ENCODE measurements at places on chromosomes 1 and 21.

- DNase-seq = no peak
Observed at GRCh38 chr1:27601771-27602461, 2.0 kb downstream of the AHDC1 start.

DNA sequence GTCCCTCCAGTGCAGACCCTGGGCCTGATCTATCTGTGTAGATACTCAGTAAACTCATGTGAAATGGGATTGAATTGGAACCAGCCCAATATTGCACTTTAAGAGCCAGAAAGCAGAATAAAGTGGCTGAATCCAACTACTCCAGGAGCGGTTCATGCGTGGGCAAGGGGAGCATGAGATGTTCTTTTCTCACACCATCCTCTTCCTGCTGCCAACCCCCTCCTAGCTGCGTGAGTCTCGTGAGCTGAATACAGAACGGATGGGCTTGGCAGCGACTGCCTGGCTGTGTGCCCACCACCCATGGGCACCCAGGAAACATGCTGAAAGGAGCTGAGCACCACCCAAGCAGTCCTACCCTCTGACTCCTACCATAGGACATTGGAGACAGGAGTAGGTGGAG lies 128.3 kb downstream of the ELAVL4 start:
- no peak for DNase-seq

DNA sequence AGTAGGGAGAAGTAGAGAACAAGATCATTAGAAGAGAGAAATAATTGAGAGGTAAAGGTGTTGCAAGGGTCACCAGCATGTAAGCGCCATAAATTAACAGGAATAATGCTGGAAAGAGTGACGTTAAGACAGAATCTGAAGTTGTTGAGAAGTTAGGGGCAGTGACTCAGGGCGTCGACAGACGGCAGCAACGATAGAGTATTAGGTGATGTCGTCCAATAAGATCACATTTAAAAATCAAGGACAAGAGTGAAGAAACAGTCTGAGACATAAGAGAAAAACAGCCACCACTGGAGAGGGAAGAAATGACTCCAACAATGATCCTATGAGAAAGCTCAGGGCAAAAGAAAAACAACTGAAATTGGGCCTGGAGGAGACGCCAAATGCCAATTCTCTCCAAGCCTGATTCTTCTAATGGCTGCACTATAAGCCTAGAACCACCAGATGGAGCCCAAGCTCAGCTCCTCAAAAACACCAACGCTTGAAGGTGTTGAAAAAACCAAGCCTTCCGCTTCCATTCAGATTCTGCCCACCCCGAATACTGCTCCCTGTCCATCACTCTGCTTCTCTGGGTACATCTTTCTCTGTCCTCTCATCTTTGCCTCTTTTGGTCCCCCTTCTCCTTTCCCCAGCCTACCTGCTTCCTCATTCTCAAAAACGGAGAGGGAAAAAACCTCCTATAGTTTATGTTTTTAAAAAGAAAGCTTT lies 70.0 kb downstream of the LUZP1 start:
- DNase-seq = peak; percentile 73

GRCh38 chr1:182674346-182675246 lies 9.8 kb downstream of the RGS8 start:
- no peak for DNase-seq

- no peak for DNase-seq
Observed at GRCh38 chr21:19993268-19993667, 1004.9 kb upstream of the NCAM2 start.

GRCh38 chr1:93186667-93187066 lies 6.1 kb downstream of the CCDC18 start:
- no peak for DNase-seq

DNA sequence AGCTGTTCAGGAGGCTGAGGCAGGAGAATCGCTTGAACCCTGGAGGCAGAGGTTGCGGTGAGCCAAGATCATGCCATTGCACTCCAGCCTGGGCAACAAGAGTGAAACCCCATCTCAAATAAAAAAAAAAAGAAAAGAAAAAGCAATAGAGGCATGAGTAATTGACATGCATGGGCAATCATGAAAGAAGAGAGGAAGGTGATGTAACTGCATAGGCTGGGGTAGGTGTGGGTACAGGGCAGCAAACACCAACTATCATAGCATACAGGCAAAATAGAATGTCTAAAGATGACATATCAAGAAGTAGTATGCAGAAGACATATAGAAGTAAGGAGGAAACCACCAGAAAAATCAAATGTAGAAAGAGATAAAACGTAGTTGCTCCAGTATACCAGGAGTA lies 19.0 kb upstream of the MGST3 start:
- DNase-seq = no peak

DNA sequence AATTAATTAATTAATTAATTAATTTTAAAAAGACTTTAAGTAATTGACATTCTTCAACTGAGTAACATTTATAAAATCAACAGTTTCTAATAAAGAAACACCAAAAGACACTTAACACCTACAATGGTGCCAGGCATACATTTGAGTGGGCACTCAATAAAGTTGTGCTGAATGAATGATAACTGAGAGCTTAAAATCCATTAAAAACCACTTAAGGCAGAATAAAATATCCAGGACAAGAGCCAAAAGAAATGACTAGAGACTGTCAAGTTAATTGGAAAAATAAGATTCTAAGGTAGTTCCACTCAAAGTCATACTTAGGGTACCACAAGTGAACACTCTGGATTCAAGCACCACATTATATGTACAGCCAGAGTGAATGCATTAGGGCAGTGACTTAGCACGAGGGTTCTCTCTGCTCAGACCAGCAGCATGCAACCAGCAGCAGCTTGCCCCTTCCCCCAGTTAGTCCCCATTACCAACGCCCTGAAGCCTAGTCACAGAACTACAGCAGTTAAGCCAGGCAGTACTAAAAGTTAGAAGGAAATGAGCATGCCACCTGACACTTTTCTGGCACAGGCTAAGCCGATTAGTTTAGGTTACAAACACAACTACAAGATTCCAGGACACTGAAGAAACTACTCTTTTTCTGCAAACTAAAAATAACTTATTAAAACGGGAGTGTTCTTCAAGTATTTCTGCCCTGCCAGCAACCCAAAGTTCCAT lies 46.5 kb downstream of the LUZP1 start:
- no peak for DNase-seq

DNA sequence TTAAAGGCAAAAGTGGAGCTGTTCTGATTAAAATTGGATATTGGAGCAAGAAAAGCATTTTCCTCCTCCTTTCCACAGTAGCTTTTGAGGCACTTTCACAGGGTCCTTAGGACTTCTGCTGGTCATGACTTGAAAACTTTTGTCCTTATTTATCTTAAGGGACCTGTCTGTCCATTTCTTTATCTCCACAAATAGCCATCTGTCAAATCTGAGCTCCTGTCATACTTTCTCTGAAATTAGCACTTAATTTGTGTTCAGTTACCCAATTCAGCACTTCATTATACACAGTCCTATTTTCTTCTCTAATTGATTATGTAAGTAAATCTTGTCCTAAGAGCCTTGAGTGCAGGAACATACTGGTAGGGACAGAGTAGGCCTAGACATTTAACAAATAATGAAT lies 9.8 kb downstream of the POU2F1 start:
- no peak for DNase-seq

- no peak for DNase-seq
Observed at GRCh38 chr21:45736042-45736689, 92.6 kb downstream of the PCBP3 start.

DNA sequence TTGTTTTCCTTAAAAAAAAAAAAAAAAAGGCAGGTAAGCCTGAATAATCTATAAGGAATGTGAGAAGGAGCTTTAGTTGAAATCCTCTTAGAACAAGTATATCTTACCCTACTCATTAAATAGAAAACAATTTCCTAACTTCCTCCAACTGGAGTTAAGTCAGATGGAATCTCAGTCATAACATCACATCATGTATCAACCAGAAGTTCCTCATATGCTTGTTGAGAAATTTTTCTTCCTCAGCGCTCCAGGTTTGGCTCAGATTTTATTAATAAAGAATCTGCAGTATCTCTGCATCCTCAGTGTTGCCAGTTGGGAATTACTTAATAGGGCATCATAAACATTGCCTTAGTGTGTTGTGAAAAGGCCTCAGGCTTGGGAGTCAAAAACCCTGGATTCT lies 37.6 kb downstream of the DUSP10 start:
- no peak for DNase-seq

- DNase-seq = no peak
Observed at GRCh38 chr1:236167578-236167977, 25.2 kb downstream of the GPR137B start.

- DNase-seq = no peak
Observed at GRCh38 chr1:214327514-214327913, 46.6 kb downstream of the SMYD2 start.

DNA sequence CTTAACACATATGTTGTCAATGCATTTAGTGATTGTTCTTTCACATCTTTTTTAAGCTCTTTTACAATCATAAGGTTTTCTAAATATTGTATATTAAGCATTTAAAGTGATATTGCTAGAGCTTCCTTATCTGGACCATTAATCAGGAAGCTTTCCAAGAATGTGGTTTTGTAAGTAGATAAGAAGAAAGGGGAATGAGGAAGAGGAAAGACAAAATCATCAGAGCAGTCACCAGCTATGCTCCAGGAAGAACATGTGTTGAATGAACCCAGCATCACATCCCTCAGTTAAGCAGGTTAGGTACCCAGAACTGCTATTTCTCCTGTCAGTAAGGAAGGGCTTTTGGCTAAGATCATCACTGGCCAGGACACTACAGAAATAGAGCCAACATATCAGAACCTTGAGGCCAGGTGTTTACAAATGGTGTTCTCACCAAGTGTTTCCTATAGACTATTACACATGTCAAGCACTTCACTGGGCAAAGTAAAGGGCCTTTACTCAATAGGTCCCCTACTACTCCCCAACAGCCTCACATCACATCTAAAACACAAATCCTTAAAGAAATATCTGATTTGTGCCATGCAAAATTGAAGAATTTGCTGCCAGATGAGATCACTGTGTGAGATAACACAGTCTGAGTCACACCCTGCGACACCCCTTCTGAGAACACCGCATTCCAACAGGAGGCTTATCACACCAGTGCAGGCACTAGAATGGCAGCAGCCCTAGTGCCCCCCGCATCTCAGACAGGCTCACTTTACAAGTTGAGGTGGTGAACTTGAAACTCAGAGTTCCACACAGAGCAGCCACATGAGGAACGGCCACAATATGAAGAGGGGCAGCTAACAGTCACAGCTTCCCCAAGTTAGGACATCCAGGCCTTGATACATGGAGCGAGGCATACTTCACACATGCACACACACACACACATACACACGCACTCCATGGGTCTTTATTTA lies 1.8 kb upstream of the SPRR2A start:
- no peak for DNase-seq

DNA sequence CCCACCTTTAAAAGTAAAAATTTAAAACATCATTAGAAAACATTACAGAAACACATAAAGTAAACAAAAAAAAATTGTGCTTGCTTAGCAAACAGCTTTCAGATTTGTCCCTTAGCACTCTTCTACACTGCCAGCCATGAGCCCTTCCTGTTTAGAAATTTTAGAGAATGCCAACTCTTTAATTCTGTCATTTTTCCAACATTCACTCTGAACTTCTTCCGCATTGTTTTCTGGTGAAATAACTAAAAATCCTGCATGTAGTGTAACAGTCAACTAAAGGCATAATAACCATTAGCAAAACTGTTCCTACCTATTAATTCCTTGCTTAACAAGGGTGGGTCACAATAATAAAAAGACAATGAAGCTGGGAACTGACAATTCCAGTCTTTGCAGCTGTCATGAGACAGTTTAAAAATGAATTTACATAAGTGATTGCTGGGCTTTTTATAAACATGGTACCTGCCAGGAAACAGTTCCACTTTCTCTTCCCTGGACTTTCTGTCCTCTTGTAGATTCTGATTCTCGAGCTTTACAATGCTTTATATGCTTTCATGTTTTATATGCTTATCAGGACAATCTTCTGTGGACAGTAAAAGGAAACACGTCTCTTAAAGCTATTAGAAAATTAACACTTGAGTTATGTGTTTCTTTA lies 19.0 kb downstream of the GNG12 start:
- no peak for DNase-seq

- DNase-seq = no peak
Observed at GRCh38 chr1:201759194-201759815, 69.7 kb upstream of the IPO9 start.

DNA sequence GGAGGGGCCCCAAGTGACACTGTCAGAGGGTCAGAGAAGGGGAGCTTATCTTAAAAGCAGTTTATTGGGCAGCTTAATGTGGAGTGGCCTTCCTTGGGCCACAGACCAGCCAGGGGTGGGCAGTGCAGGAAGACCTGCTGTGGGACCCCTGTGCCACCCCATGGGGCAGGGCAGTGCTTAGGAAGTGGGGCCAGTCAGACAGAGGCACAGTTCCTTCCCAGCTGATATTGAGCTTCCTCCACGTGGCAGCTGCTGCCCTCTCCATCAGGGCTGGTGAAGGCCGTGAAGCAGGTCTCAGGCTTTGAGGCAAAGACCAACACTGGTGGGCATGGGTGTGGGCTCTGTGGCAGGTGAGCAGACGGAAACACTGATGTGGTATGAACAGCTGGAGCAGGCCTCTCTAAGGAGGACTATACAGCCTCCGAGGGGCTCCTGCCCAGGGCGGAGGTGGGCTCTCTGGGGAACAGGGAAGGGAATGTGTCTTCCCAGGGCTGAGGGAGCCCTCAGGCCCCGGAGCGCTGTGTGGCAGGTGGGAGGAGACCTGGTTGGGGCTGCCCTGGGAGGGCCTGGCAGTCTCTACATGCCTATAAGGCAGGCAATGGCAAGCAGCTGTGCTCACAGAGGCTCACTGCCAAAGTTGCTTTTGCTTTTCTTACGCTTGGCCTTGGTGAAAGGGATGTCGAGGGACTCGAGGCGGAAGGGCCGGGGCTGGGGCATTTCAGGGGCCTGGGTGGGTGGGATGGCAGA lies 3.0 kb upstream of the DDOST start:
- no peak for DNase-seq

DNA sequence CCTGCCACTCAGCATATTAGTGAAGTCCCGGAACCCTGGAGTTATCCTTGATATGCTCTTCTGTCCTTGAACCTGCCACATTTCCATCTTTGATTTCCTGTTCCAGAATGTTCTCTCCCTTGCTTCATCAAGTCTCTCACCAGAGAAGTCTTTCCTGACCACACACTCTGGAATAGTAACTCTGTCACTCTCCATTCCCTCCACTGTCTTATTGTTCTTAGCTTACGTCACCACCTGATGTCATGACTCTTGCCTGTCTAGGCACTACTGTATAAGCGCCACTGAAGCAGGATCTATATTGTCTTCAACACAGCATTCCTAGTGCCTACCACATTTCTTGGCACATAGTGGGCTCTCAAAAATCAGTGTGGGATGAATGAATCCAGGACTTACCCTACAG lies 65.4 kb upstream of the SMYD2 start:
- DNase-seq = no peak

GRCh38 chr1:183697814-183698590 lies 44.9 kb upstream of the APOBEC4 start:
- no peak for DNase-seq

All from CD4-positive, alpha-beta T cell treated with Interleukin-15 for 4 hours (primary cell).